ENCODE measurements at places on chromosomes 11 and 22.
A peak's percentile ranks its signal among the peaks of the same experiment; 100 is the strongest.

DNA sequence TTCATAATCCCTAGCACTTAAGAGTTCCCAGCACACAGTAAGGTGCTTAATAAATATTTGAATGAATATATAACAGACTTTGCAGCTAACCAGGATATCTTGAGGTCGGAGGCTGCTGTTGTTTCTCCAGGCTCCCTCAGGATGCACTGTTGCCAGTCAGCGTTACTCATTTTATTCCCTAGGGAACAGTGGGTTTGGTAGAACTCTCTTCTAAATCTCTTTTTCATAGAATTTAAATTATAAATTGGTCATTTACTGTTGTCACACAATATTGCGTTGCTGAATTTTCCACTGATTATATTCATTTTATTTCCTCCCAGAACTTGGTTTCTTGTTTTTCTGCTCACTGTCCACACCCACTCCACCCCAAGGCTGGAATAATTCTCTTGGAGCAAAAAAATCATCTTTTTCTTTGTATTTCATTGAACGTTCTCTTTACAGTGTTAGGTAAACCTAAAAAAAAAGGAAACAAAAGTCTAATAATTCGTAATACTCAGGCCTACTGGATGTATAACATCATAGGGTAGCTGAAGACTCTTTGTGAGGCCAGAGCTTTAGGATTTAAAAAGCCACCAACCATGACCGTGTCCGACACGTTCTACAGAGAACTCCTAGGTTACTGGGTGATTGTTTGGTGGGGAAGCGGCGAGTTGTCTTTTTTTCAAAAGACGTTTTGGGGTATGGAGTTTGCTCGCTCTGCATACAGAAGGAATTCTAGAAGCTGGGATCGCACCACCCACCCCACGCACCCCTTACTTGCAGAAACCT lies 766 bp upstream of the CAPRIN1 start:
- DNase-seq = no peak

GRCh38 chr11:110897035-110897434 lies 184.8 kb upstream of the ARHGAP20 start:
- peak; percentile 60 for DNase-seq

DNA sequence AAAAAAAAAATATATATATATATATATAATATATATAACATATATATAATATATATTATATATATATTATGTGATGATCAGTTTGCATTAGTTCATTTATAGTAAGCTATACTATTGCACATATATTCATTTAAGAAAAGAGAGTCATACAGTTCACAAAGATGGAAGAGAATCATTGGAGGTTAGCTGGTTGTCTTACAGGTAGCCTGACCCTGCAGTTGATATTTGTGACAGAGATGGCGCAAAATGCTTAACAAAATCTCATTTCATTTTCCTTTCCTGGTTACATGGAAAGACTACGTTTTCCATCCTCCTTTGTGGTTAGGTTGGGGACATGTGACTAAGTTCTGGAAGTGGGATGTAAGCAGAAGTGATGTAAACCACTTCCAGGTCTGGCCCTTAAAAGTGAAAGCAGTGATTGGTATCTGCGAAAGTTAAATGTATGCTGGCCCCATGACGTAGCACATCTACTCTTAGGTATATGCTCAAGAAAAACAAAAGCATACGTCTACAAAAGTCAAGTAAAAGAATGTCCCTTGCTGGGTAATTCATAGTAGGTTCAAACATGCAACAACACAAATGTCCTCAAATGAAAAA lies 7.2 kb upstream of the TMEM135 start:
- no peak for DNase-seq

GRCh38 chr22:31138126-31138525 lies 2.2 kb downstream of the PLA2G3 start:
- DNase-seq = no peak

Measured in muscle of back (tissue), 13 donors.